Right cardiac atrium (tissue), 5 donors: ENCODE measurements at places on chromosomes 7 and 10. TPM values are rescaled to one million over a fixed set of nuclear protein-coding genes. Genes with fewer than 3 reads are reported as not detected.

Gene CUZD1
- total RNA-seq = 0.20 TPM

Gene SEPTIN14
- total RNA-seq = not detected

GRCh38 chr7:19984231-19984632 is 210.8 kb upstream of the TMEM196 start:
- DNase-seq = peak; percentile 32

DNA sequence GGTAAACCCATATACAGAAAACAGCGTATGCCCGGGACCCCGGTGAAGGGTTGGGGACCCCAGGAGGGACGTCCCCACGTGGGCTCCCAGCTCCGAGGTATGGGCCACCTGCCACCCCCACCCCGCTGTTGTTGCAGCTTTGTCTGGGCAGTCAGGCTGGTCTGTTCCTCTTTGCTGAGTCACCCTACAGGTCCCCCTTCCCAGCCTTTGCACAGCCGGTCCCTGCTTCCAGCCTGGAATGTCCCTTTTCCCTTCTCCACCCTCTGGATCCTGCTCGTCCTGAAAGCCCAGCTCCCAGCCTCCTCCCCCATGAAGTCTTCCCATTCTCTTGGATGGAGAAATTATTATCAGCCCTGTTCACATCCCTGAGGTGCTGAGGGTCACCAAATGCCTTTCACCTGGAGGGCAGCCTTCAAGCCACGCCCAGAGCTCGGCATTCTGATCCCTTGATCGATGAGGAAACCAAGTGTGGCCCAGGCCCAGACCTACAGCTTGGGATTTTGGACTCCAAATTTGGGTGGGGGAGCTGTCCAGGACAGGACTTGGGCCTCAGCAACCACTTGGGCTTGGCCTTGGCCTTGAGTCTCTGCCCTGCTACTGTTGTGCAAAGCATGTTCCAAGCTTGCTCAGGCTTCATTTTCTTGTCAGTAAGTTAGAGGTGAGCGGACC is 2.6 kb downstream of the CLDN4 start:
- DNase-seq = no peak

GRCh38 chr7:150435047-150435389 is 15.4 kb upstream of the GIMAP8 start:
- no peak for DNase-seq

GRCh38 chr10:122162671-122163173 is 108.4 kb upstream of the BTBD16 start:
- peak; percentile 60 for DNase-seq

- DNase-seq = no peak
These were observed 70.8 kb downstream of the CHN2 start for GRCh38 chr7:29265208-29265923.
